ENCODE measurements at places on chromosomes 11 and 22. TPM values are rescaled to one million over a fixed set of nuclear protein-coding genes. Genes with fewer than 3 reads are reported as not detected.
A peak's percentile ranks its signal among the peaks of the same experiment; 100 is the strongest.

DNA sequence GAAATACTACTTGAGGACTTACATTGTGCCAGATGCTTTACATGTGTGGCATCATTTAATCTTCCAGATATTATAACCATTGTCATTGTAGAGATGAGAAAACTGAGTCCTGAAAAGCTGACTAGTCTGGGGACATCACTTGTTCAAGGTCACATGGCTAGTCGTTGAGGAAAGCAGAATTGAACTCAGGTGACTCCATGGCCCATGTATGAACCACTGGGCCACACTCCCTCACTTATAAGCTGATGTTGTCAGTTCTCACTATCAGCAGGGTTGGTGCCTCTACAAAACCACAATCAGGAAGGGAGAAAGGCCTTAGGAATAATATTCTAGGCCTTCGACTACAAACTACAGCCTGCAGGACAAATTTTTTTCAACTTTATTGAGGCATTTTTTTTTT, 26.1 kb upstream of the ADA2 start:
- no peak for DNase-seq

DNA sequence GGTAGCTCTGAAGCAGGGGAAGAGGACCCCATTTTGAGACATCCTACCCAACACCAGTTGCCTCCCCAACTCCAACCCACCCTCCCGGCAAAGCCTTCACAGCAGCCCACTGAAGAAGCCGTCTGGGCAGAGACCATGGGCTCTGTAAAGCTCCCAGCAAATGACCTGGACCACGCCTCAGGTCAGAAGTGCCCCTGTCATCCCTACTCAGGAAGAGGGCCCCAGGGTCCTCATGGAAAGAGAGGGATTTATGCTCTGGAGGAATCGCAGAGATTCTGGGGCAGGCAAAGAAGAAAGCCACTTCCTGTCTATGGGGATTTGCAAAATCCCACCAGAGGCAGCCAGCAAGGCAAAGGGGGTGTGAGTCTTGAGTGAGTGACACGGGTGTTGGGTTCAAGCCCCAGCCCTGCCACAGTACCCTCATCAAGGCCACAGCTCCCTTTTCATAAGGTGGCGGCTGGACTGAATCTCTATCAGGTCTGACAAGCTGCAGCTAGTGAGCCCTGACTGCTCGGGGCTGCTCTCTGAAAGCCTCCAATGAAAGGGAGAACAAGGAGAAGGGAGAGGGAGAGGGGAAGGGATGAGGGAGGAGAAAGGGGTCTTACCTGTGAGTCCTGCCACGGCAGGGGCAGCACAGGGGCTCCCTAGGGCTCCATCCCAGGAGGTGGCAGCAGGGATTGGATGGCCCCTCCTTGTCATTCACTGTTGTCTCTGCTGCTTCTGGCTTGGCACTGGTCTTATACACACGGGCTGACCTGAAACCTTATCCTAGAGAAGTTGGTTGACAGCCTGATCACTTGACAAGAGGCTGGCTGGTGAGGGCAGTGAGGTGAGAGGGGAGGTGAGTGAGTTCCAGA, at the start of gene UCP3:
Gene UCP3 (minus strand): TSS at position 713 of the 857 bp plus-strand sequence. CDS start 2,043 bp downstream, outside the sequence.
- no peak for DNase-seq

The CCDC82 gene
- total RNA-seq: 10.2 TPM

The FAM89B gene
- 10.6 TPM for total RNA-seq

The TMEM45B gene
- 162 TPM for total RNA-seq

The COMMD9 gene
- total RNA-seq: 9.2 TPM

The CXCR5 gene
- not detected for total RNA-seq

DNA sequence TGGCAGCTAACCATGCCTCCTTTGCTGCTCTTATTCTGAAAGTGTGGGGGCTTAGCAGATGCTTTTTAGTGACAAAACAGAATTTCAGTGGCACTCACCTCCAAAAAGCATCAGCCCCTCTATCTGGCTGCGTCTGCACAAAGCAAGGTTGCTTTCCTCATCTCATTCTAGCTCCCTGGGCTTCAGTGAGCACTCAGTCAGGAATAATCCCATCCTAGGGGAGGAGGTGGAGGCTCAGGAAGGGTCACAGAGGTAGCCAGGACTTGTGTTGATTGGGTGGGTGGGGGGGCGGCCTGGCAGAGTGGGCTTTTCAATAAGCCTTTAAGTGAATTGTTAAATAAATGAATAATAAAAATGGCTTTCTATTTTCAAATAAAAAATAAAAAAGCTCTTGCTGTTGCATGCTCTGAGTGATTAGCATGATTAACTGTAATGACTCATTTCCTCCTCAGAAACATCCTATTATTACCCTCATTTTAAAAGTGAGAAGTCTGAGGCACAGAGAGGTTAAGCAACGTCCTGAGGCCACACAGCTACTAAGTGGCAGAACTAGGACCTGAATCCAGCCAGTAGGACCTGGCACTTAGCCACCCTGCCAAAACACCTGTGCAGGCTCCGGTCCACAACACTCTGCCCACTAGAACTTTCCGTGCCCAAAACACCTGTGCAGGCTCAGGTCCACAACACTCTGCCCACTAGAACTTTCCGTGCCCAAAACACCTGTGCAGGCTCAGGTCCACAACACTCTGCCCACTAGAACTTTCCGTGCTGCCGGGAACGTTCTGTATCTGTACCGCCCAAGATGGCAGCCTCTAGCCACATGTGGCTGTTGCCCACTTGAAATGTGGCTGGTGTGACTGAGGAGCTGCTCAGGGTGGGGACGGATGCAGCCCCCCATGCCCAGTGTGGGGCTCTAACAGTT, 5.5 kb downstream of the B3GAT1 start:
- peak; percentile 62 for DNase-seq

DNA sequence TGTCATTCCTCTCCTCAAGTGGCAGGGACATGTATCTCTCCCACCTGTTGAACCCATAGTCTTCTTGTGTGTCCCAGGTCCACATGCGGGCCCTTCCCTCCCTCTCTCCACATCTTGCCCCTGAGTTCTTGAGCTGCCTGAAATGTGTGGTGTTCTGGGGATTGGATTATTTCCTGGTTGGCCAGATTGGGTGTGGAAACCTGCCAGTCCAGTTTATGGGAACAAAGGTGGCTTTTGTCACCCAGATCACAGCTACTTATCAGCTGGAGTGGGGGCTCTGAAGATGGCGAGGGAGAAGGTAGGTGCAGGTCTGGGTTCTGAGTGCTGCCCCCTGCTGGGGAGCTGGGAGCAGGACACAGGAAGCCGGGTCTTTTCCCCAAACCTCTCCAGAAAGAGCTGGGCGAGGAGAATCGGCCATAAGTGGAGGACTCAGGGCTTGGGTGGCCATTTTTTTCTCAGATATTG, 14.2 kb downstream of the DTX4 start:
- DNase-seq: peak; percentile 18

GRCh38 chr22:48577014-48577690, 1250.5 kb downstream of the BRD1 start:
- DNase-seq: no peak

The OR5A1 gene
- not detected for total RNA-seq

GRCh38 chr22:36636916-36637315, 66.6 kb downstream of the CACNG2 start:
- no peak for DNase-seq

DNA sequence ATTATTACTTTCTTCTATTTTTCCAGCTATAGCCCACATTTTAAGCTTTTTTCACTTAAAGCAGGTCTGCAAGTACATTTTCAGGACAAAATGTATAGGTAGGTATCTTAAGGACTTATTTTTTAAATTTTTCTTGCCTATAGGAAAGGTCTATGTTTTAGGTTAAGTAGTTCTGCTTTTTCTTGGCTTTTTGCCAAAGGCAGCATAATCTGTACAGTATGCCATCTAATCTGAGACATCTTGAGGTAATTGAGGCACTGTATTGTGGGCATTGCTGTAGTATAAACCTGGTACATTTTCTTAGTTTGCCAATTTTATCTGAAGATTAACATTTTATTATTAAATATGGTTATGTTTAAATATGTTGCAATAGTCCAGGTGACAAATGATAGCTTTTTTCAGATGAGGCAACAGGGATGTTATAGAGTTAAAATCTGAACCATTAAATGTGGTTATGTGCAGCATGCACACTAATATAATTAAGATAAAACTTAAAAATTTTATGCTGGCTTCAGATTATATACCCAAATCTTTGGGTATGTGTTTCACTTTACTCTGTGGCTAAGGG, 42.9 kb downstream of the QSER1 start:
- no peak for DNase-seq

Measured in bronchial epithelial cell (primary cell).